Retinal pigment epithelial cell (primary cell): ENCODE measurements at places on chromosomes 7 and 10.

GRCh38 chr10:50931948-50932431, 46.6 kb upstream of the A1CF start:
- no peak for DNase-seq

GRCh38 chr10:132804785-132805426, 19.0 kb upstream of the NKX6-2 start:
- no peak for DNase-seq

DNA sequence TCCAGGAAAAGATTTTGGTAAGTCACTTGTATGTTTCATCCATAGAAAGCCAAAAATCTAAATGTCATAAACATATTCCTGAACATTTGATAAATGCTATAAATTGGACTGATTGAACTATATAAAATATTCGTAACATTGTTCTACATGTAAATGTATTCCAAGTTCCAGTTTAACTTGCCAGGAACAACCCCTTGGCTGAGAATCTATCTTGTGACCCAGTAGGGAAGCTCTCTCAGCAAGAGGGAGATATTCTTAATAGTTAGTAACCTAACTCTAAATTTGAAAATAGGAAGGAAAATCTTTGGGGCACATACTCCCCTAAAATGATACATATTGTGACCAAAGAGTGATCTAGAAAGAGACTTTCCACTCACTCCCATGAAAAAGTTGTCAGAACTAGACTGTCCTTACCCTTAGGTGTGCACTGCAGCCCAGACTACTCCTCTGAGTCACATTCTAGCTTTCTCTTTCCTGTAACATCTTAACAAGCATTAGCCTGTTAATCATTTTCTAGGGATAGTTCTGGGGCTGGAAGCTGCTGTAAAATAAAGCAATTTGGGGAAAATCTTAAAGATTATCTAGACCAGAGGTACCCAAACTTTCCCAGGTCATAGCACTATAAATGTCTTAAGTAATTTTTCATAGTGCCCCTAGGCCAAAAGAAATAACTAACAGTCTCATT, 73.7 kb upstream of the SKAP2 start:
- no peak for DNase-seq

- no peak for DNase-seq
Measured at GRCh38 chr7:143280160-143280559, 4.6 kb upstream of the TMEM139 start.

- no peak for DNase-seq
Measured at GRCh38 chr7:142581341-142581740, 167.9 kb upstream of the PRSS1 start.

GRCh38 chr7:28297801-28298459, 114.4 kb upstream of the CREB5 start:
- no peak for DNase-seq

- no peak for DNase-seq
Measured at GRCh38 chr10:23826421-23826820, 382.5 kb upstream of the KIAA1217 start.

- DNase-seq = peak; percentile 55
Measured at GRCh38 chr7:16271990-16272665, 149.2 kb downstream of the CRPPA start.

GRCh38 chr10:106566873-106567272, 597.6 kb downstream of the SORCS1 start:
- DNase-seq = no peak

DNA sequence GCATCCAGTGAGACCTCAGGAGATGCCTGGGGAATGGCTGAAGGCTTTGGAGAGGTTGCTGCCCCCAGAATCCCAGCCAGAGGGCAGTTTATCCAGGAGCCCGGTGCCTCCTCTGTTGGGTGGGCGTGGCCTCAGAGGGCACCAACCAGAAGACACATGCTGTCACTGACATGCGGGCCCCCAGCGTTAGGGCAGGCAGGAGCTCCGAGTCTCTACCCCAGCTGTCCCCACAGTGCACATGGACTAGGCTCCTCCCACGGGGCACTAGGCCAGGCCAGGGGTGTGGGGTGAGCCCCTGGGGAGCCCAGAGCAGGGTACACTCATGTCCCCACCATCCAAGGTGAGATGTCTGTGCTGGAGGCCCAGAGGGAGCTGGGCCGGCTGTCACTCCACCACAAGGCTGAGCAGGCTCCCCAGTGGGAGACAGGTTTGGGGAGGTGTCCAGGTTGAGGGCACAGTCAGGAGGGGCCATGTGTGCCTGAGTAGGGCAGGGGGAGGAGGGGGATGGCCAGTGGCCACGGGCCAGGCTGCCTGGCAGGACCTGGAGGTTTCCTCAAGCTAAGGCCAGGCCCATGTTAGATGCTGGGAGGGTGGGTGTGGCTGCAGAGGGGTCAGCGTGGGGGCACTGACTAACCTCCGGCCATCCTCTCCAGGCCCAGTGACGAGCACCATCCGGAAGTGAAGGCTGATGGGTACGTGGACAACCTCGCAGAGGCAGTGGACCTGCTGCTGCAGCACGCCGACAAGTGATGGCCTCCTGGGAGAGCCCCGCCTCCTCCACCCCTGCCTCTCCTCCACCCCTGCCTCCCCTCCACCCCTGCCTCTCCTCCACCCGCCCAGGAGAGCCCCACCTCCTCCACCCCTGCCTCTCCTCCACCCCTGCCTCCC, 131.3 kb downstream of the FAM53B start:
- no peak for DNase-seq

DNA sequence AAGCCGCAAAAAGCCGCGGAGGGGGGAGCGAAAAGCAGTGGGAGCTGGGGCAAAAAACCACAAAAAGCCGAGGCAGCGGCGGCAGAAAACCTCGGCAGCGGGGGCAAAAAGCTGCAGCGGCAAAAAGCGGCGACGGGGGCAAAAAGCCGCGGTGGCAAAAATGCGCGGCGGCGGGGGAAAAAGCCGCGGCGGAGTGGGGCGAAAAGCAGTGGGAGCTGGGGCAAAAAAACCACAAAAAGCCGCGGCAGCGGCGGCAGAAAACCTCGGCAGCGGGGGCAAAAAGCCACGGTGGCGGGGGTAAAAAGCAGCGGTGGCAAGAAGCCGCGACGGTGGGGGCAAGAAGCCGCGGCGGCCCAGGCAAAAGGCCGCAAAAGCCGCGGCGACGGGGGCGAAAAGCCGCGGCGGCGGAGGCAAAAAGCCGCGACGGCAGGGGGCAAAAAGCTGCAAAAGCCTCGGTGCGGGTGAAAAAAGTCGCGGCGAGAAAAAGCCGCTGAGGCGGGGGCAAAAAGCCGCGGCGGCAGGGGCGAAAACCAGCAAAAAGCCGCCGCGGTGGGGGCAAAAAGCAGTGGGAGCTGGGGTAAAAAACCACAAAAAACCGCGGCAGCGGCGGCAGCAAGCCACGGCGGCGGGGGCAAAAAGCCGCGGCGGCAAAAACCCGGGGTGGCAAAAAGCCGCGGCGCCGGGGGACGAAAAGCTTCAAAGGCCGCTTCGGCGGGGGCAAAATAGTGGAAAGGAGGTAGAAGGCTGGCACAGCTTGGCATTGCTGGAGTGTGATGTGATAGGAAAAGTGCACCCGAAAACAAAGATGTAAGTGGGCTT, 135.9 kb downstream of the ZNF92 start:
- DNase-seq = no peak

DNA sequence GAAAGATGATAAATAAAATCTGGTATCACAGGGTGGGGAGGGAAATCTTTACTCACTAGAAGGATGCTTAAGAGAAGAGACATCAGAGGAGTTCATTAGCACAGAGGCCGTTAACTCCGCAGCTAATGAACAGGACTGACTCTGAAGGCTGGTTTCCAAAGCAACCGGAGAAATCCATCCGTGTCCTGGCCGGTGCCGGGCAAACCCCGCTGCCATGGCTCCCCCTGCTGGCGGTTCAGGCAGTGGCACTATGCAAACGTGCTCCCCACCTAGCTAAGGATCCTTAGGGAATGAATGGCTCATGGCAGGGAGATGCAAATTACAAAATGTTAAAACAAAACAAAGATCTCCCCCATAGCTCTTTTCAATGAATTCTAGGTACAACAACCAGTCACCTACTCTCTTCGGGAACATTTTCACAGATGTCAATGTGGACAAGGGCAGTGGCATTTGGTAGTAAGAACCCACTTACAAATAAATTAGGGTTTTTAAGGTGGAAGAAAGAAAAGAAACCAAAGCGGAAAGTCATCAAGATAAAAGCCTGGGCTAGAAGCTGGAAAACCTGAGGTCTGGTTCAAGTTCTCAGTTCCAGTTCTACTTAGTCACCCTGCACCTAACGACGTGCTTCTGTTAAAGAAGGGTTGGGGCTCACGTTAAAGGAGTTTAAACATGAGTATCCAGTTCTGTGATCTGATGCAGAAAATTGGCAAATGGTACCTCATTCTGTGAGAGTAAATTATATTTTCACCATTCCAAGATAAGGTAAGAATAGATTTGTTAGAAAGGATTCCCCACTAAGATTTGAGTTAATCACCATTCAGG, 138.2 kb downstream of the SVIL start:
- no peak for DNase-seq

GRCh38 chr10:75397496-75398199, 3.9 kb downstream of the ZNF503 start:
- no peak for DNase-seq

DNA sequence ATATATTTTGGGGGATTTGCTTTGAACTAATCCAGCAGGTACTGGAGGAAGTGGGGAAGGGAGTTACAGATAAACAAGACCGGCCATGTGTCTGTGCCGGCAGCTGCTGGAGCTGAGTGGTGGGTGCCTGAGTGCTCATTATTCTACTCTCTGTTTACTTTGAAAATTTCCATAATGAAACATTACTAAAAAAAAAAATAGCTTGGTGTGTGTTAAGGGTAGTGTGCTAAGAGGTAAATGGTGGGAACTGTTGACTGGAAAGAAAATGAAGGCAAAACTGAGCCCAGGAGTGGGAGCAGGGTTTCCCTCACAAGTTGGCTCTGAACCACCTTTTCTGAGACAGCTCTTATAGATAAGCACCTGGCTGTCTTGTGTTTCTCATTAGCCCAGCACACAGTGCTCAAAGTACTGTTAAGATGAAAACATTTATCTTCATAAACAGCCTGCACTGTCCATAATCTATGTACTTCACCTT, 50.6 kb downstream of the PARD3 start:
- DNase-seq = no peak

DNA sequence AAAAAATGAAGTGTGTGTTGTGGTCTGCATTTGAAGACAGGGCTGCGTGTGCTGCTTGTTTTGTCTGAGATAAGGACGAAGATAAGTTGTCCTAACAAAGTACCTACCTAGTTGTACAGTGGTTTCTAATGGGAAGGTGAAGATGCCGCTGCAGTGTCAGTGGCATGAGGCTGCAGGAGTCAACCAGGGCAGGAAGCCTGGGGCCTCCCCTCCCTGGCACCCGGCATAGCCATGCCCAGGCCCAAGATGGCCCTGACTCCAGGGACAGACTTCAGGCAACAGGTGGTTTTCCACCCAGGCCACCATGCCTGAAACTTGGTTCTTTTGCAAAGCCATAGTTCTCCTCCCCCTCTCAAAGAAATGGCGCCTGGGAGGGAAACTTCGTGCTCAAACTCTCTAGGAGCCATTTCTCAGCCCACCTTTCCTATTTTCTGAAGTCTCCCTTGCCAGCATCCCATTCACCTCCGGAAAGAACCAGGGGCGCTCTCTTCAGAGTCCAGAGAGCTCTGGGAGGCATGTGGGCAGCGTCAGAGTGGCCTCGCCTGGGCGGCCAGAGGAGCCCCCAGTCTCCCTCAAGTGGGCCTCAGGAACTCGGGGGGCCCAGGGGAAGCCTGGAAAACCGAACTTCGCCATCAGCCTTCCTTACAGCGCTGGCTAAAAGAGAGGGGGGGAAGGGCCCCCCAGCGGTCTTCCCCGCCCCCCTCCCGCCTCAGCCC, 2.1 kb upstream of the KAT6B start:
- no peak for DNase-seq

GRCh38 chr7:3265388-3265787, 35.7 kb upstream of the SDK1 start:
- DNase-seq = no peak

DNA sequence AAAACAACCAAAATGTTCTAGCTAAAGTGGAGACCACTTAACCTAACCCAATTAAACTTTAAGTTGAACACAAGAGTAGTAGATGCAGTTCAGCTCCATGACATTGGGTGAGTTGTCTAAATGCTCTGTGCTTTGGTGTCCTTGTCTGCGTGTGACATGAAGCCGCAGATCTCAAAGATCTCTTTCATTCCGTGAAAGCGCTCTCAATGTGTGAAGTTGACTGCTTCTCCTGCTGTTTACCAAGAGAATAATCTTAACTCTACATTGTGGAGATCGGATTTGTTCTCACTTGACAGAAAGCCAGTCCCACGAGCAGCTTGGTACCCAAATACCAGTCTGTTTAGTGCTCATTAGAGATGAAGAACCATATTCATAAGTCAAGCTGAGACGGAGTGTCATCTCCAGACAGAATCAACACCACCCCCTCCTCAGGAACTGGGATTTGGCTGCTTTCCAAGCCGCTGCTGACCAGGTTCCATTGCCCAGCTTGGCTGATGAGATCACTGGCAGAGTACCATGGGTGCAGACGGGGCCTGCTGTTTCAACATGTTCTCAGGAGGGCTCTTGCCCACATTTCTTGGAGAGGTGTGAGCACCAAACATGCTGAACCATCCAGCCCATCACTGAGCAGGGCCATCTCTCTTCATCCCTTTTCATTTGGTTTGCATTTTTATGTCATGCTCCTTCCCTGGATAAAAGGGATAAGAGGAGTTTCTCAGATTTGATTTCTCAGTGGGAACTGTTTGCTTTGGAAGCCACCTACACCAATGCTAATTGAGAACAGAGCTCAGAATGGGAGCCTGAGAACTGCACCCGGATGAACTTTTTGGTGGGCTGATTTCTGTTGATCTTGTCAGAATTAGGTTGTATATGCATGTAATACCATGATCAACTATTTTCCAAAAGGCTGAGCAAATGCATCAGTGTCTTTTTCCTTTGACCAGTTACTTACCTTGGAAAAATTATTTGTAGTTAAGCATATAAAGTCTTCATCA, 95.8 kb upstream of the AGBL3 start:
- DNase-seq = peak; percentile 46

DNA sequence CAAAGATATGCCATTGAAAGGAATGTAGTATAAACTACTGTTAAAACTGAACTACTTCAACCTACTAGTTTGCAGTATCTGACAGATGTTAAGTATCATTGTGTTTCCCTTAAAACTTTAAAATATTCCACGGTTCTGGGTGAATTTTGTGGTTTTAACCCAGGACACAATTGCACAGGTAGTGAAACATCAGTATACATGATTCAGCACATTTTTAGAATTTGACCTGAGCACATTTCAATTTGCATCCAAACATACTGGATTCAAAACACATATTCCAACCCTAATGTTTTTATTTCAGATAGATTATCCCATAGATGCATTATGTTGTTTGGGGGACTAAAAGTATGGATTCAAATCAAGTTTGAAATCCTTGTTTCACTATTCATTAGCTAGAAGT, 129.9 kb upstream of the ZNF804B start:
- no peak for DNase-seq

GRCh38 chr10:130902471-130902870, 409.1 kb downstream of the TCERG1L start:
- no peak for DNase-seq

DNA sequence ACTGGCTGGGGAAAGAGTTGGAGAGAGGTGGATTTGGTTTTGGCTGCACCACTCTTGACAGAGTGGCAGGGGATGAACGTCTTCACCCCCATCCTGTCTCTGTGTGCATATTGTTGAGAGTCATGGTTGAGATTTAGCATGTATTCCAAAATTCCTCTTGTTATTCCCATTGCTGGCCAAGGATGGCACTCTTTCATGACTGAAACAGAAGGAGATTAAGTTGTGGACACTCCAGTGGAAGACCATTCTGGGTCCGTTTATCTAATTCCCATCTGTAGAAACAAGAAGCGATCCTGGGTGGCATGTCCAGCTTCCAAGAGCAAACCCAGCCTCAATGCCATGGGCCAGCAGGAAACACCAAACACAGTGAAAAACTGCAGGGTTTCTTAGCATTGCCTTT, 469.0 kb upstream of the IGFBP3 start:
- no peak for DNase-seq

- DNase-seq = no peak
Measured at GRCh38 chr10:91090761-91091529, 129.5 kb upstream of the PCGF5 start.
